ENCODE measurements at places on chromosomes 4 and X. TPM values are rescaled to one million over a fixed set of nuclear protein-coding genes. Genes with fewer than 3 reads are reported as not detected.

DNA sequence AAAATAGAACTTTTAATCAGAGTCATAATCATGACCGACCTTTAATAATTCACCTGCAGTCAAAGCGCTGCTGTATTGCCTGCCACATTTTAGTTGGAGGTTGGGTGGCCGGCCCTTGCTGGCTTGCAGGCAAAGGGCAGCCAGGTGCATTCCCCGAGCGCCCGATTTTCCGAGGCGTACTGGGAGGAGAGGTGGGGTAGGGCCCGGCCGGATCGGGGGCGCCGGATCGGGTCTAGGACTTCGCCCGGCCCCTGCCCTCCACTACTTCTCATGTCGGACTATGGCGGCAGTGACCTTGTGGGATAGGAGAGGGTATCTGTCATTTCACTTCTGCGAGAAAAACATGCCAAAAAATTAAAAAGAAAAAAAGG, 2.5 kb upstream of the RS1 start:
- no peak for DNase-seq
- peak overlapping the region; percentile 53 for H3K4me3 ChIP-seq
- no peaks in the 10 kb centered on the region for H3K4me1 ChIP-seq
- H3K27me3 ChIP-seq: no peaks in the 10 kb centered on the region
- H3K36me3 ChIP-seq: no peaks in the 10 kb centered on the region
- peak overlapping the region; percentile 71 for H3K27ac ChIP-seq

The DUX4 gene
- total RNA-seq: not detected

DNA sequence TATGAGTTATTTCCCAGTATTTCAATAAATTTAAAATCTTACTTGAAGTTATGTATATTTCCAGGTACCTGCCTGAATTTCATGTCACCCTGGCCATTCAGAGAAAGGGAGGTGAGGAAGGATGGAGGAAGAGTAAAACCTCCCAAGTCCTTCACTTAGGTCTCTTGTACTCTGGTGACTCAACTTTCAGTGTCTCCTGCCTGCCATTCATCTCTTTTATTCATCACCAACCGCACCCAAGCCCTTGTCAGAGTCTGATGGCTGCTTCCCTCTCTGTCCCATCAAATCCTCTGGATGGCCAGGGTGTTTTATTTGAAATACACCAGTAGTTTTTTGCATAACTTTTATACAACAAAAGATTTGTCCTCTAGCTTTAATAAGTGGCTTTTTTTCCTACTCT, 17.8 kb downstream of the TMPRSS11E start:
- H3K27me3 ChIP-seq: no peaks in the 10 kb centered on the region
- DNase-seq: no peak

DNA sequence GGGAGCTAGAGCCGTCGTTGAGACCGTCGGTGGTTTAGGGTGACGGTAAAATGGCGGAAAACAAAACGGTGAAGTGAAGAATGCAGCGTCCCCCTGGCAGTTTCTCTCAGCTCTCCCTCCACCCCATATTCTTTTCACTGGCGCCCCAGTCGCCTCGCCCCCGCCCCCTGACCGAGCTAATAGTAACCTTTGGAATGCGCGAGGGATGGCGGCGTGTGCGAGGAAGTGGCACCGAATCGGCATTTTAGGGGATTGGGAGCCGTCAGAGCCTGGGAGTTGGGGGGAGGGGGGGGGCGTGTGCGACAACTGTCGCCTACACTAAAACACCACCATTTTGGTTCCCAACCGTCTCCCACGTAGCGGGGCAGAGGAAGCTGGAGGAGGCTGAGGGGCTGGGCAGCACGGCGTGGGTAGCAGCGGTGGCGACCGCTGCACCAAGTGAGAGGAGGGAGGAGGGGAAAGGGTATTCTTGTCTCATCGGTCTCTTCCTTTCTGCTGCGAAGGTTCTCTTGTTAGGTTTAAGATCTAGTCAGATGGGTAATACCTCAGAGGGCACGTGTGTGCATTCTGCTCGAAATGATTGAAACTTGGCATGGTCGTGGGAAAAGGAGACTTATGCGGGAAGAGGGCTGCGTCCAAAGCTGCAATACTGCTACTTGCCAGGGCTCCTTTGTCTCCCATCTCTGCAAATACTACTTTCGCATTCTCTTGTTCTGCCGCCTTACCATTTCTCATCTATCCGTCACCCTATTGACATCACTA, 840 bp downstream of the ZNF711 start:
- H3K27ac ChIP-seq: peak overlapping the region; percentile 17
- DNase-seq: no peak
- H3K27me3 ChIP-seq: no peaks in the 10 kb centered on the region
- H3K36me3 ChIP-seq: no peaks in the 10 kb centered on the region
- H3K4me1 ChIP-seq: no peaks in the 10 kb centered on the region

- no peak for DNase-seq
- H3K27me3 ChIP-seq: no peaks in the 10 kb centered on the region
- H3K36me3 ChIP-seq: no peaks in the 10 kb centered on the region
- no peak overlapping the region for H3K4me3 ChIP-seq
- no peak overlapping the region for H3K27ac ChIP-seq
Observed at GRCh38 chr4:60805500-60806313, 394.4 kb upstream of the ADGRL3 start.

DNA sequence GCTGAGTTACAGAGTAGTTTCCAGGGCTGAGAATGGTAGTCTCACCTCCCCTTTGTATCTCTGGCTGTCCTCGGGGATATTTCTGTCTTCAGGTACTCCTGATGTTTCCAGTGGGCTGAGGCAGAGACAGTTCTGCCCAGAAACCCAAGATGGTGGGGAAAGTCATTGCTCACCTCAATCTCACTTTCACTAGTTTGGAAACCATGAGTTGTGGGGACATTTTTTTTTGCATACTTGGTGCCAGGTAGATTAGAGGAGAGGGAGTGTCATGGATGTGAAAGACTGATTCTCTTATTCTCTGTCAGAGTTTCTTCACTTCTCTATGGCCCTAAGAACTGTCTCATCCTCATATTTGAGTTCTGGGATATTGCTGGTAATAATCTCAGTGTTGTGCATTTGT, 708.6 kb upstream of the MAGEB2 start:
- no peaks in the 10 kb centered on the region for H3K27me3 ChIP-seq
- no peak for DNase-seq
- H3K4me3 ChIP-seq: no peak overlapping the region
- H3K36me3 ChIP-seq: no peaks in the 10 kb centered on the region

Measured in vagina (tissue), 2 donors.